ENCODE measurements at places on chromosomes 11 and 22.

GRCh38 chr11:106714199-106714598 lies 304.1 kb downstream of the GUCY1A2 start:
- peak; percentile 33 for DNase-seq

GRCh38 chr11:104152941-104153505 lies 10.9 kb downstream of the PDGFD start:
- DNase-seq = no peak

GRCh38 chr11:62393735-62394134 lies 25.1 kb upstream of the SCGB1A1 start:
- DNase-seq = no peak

- peak; percentile 31 for DNase-seq
Observed at GRCh38 chr11:92978271-92979111, 9.0 kb downstream of the MTNR1B start.

DNA sequence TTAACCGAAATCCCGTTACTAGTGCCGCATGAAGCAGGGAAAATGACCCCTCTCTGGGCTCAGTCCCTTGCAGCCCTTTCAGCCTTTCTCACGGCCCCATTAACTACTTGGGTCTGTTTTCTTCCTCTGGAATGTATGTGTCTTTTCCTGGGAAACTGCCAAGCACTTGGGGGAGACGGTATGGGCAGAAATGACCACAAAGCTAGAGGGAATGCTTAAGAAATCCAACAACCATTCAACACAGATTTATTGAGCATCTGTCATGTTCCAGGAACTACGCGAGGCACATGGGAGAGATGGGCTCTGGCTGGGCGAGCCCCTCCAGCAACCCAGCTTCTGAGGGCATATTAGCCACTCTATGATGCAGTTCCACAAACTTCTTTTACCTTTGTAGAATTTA lies 462.6 kb downstream of the BUD13 start:
- peak; percentile 45 for DNase-seq

DNA sequence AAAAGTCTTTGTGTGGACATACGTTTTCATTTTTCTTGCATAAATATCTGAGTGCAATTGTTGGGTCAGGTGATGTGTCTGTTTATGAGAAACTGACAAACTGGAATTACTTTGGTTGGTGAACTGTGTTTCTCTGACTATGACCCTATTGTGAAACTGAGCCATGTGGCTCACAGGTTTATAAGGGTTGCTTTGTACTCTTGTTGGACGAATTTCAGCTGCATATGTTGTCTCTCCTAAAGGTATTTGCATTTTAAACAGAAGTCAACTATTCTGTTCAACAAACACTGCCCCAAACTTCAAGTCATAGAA lies 34.4 kb upstream of the RASD2 start:
- no peak for DNase-seq

GRCh38 chr22:47038206-47038835 lies 275.9 kb downstream of the TBC1D22A start:
- DNase-seq = no peak

GRCh38 chr11:129699711-129700304 lies 115.8 kb upstream of the TMEM45B start:
- DNase-seq = no peak

- DNase-seq = no peak
Observed at GRCh38 chr11:131916638-131917037, 546.2 kb downstream of the NTM start.

DNA sequence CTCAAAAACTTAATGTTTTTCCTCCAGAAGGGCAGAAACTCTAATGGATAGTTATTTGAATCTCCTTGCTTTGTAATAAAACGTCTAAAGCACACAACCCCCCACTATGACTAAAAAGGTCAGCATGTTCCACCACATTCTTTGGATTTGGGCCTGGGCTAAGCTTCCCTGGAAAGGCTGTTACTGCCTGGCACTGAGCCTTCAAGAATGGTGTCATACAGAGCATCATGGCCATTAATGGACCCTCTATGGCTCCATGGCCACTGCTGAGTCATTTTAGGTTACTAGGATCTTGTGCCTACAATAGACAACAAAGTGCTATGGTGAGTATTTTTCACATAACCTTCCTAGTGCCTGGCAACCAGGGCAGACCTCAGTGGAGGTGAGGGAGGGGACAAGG lies 242.6 kb upstream of the FAT3 start:
- DNase-seq = peak; percentile 100

DNA sequence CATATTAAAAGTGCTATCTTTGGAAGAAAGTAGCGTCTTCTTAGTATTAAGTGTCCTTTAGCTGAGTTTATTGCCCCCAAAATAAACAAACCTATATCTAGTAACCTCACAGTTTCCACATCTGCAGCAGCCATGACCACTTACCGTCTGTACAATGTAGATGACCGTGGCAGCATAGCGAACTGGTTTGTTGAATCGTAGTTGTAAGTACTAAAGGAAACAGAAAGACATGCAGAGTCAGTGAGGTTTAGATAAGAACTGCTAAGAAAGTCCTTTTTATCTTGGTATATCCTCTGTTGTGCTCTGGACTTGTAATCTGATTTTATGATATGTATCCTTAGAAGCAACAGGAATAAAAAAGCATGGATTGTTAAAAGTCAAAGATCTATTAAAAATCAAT lies 9.4 kb downstream of the SLC5A12 start:
- no peak for DNase-seq

GRCh38 chr22:39528681-39529486 lies 3.7 kb downstream of the RPS19BP1 start:
- DNase-seq = peak; percentile 69

GRCh38 chr11:69425895-69426544 lies 55.4 kb upstream of the LINC01488 start:
- DNase-seq = no peak

- DNase-seq = no peak
Observed at GRCh38 chr11:113994077-113994954, 19.4 kb downstream of the HTR3A start.

DNA sequence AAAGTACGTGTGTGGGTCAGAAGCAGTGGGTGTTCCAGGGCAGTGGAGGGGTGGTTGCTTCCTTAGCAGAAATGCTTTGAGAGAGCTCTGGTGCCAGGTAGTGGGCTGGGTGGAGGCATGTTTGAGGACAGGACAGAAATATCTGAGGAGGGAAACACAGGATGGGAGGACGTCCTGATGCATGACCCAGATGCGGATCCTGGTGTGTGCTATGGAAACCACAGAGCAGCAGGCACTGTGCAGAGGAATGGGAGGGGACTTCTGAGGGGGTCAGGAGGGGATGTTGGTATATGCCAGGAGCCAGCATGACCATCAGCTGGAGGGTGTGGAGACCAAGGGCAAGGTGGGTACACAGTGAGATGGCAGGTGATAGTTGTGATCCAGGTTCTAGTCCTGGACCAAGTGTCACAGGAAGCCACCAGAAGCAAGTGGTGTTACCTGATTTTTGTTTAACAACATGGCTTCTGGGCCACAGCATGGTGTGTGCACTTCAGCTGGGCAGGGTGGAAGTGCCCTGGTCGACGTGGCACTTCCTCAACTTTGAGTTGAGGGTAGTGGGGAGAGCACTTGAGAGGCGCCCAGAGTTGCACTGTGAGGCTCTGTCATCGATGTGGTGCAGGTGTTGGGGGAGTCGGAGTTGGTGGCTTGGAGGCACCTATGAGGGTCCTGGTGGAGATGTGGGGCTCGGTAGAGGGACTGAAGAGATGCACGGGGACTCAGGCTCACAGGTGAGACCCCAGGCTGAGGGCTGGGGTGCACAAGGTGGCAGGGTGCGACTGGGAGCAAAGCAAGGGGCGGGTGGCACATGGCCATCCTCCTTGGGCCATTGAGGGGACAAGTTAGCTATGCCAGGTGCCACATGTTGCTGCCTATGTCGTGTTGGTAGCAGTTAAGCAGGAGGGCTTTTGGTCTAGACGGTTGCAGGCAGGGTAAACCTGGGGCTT lies 7.5 kb downstream of the DGCR8 start:
- DNase-seq = no peak

DNA sequence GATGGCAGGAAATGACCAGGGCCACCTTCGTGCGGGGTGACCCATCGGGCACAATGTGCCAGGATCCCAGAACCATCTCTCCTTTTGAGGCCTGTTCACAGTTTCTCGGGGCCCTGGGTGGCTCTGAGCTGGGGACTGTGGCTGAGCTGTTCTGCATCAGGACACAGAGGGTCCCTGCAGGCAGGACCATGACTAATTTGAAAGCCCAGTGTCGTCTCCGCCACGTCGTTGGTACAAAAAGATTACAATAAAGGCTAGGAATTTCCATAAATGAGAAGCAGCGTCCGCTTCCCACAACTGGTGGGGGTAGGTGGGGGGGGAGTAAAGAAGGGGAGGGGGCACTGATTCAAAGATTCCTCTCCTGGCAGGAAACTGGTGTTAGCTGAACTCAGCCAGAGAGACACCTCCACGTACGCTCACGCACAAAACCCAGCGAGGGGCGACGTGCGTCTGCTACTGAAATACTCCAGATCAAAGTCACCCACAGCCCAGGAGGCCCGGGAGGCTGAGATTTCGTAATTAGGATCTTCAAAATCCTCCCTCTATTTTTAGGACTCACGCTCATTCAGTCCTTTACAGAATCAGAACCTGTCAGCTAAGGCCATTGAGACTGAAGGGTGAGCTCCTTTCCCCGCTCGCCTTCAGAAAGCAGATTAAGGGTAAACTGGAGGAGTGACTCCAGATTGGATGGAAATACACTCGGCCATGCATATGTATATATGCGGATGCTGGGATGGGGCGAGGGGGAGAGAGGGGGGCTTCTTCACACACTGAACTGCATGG lies 11.0 kb downstream of the MN1 start:
- no peak for DNase-seq

DNA sequence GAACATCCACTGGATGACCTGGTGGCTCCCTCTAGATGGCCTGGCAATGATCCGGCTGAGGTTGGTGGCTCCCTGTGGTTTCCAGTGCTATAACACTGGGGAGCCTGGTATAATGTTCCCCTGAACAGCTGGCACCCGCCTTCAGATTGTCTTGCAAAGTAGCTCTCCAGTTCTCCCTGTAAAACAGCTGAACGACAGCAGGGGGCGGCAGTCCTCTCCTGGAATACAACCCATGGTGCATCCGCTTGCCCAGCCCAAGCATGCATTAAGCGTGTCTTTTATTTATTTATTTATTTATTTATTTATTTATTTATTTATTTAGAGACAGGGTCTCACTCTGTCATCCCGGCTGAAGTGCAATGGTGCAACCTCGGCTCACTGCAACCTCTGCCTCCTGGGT lies 258.9 kb downstream of the BUD13 start:
- DNase-seq = peak; percentile 1

GRCh38 chr11:16779436-16779835 lies 41.0 kb downstream of the C11orf58 start:
- DNase-seq = no peak

DNA sequence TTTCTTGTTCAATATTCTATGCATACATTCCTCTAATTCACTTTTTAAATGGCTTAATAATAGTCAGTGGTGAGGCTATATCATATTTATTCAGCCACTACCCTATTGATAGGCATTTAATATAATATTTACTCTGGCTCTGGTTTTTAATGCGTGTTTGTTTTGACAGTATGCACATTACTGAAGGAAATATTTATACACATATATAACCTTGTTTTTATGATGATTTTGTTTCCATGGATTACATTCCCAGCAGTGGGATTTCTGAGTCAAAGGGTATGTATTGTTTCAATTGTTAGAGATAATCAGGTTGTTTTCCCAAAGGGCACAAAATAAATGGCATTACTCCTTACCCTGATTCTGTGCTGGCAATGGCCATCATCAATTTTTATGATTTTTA lies 105.8 kb downstream of the UVRAG start:
- no peak for DNase-seq

GRCh38 chr11:117143390-117143789 lies 697 bp upstream of the PAFAH1B2 start:
- DNase-seq = peak; percentile 41

GRCh38 chr11:69414773-69415187 lies 66.7 kb upstream of the LINC01488 start:
- no peak for DNase-seq

- no peak for DNase-seq
Observed at GRCh38 chr11:11408436-11409221, 55.6 kb upstream of the CSNK2A3 start.

DNA sequence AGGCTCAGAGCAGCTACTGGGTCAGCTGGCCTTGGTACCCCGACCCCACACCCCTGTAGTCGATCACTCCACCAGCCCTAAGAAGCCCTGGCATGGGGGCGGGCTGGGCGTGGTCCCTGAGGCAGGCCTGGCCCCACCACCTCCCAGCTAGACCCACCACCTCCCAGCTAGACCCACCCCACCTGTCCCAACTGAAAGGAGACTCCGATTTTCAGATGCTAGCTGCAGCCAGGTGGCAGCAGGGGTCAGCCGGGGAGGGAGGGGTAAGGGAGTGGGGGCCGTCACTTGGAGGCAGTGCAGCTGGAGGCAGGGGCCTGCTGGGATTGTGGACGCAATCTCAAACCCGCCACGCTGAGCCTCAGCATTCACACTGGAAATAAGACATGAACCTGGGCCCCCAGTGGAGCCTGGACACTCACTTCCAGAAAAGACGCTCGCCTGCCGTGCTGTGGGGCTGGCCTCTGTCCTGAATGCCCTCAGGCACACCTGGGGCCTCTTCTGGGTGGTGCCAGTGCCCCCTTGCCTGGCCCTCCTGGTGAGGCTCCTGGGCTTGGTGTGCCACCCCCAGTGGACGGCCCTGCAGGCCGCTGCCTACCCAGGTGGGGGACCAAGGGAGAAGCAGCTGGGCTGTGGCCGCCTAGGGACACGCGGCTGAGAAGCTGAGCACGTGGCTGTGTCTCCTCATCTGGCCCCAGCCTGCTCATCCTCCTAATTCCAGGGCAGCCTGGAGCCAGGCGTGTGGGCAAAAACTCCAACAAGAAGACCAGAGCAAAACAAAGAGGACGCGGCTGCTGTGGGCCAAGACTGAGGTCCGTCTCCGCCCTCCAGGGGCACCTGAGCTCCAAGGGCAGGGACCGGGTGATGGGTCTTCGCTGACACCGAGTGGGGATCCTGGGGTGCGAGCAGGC lies 26.7 kb downstream of the OSBPL5 start:
- no peak for DNase-seq

DNA sequence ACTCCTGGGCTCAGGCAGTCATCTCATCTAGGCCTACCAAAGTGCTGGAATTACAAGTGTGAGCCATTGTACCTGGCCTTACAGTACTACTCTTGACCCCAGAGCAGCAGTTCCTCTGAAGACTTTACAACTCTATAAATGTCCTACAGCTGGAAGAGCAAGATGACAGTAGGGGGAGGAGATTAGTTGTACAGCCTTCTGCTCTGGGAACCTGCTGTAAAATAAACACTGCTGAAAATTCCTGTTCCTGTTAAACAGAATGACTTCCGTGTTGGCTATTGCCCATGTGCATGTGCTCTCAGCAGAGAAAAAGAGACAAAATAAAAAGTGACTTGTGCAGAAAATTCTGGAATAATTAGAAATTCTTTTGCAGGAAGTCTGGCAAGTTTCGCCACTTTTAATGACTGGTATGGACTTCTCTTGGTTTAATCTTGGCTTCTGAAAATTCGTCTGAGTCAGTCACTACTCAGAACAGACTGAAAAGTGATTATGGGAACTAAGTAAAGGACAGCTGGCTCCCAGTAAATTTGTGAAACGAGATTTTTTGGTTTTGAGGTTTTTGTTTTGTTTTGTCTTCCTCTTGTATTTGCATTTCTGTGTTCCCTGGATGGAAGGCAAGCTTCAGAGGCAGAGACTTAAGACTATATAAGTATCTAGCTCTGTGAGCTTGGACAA lies 955.7 kb downstream of the DLG2 start:
- DNase-seq = no peak

- DNase-seq = no peak
Observed at GRCh38 chr11:2987881-2988861, 4.0 kb downstream of the NAP1L4 start.

Data from stromal cell of bone marrow (primary cell).